ENCODE measurements at places on chromosomes 1 and 21.

- no peak for DNase-seq
Observed at GRCh38 chr21:15009837-15010363, 54.9 kb downstream of the NRIP1 start.

DNA sequence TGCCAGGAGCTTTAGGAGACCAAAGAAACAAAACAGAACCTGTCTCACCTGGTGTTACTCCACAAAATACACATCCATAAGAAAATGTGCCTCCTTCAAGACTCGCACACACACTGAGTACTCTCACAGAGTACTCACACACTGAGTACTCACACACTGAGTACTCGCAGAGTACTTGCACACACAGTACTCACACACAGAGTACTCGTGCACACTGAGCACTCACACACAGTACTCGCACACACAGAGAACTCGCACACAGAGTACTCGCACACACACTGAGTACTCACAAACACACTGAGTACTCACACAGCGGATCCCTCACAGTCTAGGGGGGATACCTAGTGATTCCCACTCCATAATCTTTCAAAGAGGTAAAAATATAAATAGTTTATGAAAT, 40.3 kb downstream of the PCSK9 start:
- DNase-seq, result no peak

GRCh38 chr1:101071470-101071891, 45.9 kb upstream of the DPH5 start:
- DNase-seq, result peak; percentile 10

DNA sequence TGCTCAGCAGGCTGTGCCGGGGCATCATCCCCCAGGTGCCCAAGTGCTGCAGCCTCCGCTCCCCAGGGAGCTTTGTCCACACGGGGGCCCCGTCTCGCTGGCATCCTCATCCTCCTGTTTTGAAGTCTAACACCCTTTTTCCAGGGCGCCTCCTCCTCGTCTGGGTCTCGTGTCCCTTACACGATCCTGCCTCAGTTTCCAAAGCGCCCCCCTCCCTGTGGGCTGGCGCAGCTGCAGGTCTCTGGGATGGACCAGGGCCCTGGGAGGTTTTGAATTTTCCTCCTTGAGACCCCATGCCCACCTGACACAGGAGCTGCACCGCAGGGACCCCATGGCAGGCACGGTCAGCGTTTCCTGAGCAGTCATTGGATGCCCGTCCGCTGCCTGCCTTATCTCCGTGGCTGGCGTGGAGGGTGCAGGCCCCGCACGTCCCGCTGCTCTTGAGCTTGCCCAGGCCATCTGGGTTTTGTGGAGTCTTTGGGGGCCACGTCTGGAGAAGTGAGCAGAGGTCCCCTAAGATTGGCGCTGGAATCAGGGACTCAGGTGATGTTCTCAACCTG, 37.4 kb upstream of the DIP2A start:
- no peak for DNase-seq

DNA sequence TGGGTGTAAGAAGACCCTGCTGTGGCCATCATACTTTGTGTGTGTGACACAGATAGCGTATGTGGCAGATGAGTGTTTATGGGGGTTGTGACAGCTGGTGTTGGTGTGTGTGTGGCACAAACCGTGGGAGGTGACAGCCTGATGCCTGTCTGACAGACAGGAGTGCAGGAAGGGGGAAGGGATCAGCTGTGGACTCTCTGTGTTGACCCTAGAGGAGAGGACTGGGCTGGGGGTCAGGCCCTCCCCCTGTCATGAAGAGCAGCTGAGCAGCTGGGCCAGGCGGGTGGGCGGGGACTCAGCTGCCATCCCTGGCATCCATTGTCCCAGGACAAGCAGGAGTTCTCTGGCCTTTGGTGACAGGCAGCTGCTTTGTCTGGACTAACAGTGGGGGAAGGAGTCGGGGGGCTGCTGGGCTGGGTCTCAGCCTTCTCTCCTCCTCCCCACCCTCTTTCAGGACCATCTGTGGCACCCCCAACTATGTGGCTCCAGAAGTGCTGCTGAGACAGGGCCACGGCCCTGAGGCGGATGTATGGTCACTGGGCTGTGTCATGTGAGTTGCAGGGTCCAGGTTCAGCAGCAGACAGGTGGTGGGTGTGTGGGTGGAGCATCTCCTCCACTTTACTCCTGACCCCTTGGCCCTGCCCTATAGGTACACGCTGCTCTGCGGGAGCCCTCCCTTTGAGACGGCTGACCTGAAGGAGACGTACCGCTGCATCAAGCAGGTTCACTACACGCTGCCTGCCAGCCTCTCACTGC, 2.3 kb downstream of the PLK3 start:
- no peak for DNase-seq

- no peak for DNase-seq
Observed at GRCh38 chr1:3249631-3250501, 180.9 kb downstream of the PRDM16 start.

DNA sequence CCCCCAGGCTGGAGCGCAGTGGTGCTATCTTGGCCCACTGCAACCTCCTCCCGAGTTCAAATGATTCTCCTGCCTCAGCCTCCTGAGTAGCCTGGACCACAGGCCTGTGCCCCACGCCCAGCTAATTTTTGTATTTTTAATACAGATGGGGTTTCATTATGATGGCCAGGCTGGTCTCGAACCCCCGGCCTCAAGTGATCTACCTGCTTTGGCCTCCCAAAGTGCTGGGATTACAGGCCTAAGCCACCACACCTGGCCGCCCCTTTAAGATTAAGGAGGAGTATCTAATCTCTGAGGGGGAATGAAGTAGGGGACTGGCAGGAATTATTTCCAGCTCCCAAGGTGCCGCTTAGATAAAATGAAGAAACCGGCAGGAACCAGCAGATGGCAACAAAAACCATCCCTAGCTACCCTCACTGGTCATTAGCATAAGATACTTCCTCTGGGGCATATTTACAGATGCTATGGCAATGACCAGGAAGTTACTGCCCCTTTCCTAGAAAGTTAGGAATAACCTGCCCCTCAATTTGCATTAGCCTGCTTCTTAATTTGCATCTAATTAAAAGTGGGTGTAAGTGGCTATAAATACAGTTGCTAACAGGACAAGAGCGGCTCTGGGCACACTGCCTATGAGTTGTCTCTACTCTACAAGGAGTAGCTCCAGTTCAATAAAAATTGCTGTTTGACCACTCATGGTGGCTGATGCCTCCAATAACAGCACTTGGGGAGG, 7.1 kb upstream of the NSUN4 start:
- DNase-seq, result peak; percentile 47
